Naive thymus-derived CD4-positive, alpha-beta T cell (primary cell): ENCODE measurements at places on chromosomes 7 and 10. TPM values are rescaled to one million over a fixed set of nuclear protein-coding genes. Genes with fewer than 3 reads are reported as not detected.
A peak's percentile ranks its signal among the peaks of the same experiment; 100 is the strongest.

DNA sequence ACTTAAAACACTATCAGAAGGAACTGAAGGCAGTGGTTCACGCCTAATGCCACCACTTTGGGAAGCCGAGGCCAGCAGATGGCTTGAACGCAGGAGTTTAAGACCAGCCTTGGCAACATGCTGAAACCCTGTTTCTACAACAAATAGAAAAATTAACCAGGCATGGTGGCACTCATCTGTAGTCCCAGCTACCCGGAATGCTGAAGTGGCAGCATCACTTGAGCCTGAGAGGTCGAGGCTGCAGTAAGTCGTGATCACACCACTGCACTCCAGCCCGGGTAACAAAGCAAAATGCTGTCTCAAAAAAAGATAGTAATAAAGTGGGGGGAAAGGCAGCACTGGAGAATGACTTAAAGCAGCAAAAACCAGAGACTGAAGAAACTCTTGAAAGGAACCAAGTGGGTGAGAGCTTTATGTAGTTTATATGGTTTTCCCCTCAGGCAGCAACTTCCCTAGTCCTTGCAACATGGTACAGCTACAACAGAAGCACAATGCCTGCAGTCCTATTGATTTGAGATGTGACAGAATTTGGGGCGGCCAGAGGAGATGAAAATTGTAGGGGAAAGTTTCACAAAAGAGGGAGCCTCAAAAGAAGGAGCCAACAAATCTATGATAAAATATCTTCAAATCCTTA lies 38.1 kb downstream of the GDI2 start:
- DNase-seq = no peak

GRCh38 chr7:29895559-29895958 lies 89.3 kb downstream of the WIPF3 start:
- DNase-seq = no peak

DNA sequence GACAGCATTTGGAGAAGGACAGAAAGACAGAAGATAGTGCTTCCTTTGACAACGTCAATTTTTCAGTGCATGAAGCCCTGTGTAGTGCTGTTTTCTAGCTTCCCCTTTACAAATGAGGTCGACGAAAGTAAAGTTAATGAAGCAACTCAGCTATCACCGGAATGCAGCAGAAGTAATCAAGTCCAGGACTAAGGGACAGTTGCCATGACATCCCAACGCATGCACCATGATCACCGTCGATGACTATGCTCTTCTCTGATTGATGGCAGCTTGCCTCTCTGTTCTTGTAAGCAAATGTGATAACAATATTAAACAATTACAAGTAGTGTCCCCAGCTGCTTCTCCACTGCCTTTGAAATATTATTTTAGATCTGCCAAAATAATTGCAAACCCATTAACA lies 205.8 kb downstream of the FRMD4A start:
- DNase-seq = no peak

HACD1 gene
- total RNA-seq = 0.24 and 0.56 TPM in 2 replicates

NXPH1 gene
- total RNA-seq = not detected in 2 replicates

- no peak for DNase-seq
Measured at GRCh38 chr7:150384406-150385301, 5.5 kb downstream of the ZNF775 start.

- DNase-seq = no peak
Measured at GRCh38 chr7:11491811-11492210, 340.2 kb downstream of the THSD7A start.

DNA sequence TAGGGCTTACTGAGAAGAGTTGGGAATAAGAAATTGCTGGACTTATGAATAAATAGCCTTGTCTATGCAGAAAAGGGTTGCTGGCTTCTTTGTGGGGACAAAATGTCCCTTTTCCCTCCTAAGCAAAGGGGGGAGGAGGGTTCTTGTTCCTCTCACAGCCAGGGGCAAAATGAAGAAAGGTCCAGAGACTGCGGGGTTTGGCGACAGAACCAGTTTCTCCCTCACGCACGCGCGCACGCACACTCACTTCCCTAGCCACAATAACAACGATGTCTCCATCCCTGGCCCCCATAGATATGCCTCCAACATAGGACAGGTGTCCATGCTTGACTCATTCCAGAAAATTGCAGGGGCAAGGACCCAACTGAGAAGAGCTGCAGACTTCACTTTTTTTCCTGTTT lies 3.3 kb downstream of the ZMIZ1 start:
- DNase-seq = no peak

DNA sequence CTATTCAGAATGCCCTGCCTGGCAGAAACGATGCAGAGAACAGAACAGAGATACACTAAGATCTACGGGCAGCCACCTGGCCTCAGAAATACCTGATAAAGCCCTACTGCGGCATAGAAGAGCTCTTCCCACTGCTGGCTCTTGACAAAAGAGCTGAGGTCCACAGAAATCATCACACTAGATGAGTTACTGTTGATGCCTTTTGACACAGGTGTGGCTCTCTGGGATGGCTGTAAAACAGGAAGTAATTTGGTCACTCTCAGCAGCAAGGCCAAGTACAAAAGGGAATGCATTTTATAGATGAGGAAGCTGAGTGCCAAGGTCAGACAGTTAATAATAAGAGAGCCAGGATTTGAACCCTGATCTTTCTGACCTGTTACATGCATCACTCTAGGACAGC lies 35.0 kb upstream of the ACSL5 start:
- DNase-seq = no peak

GRCh38 chr7:46203926-46204325 lies 282.9 kb upstream of the IGFBP3 start:
- DNase-seq = no peak

GPR158 gene
- total RNA-seq = not detected

DNA sequence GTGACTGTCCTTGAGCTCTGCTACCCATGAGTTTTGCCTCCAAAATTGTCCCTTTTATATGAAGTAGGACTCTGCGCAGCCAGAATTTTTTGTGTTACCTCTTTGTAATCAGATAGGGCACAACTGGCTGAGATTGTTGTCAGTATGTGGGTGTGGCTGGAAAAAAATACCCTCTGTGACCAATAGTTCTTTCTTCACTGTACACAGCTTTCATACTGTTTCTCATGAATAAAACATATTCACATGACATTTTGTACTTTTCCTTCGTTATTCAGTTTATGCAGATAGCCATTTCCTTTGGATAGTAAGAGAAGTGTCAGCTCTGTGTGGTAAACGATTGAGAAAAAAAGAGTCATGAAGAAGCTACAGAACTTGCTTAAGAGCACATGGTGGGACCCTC lies 49.6 kb upstream of the WNT8B start:
- no peak for DNase-seq

LRRTM3 gene
- not detected for total RNA-seq

FAM24B gene
- 13.1 TPM for total RNA-seq

KCND2 gene
- total RNA-seq = not detected in 2 replicates

- no peak for DNase-seq
Measured at GRCh38 chr7:27192546-27193334, 7.2 kb downstream of the HOXA13 start.

- DNase-seq = no peak
Measured at GRCh38 chr7:137975221-137975620, 26.7 kb downstream of the CREB3L2 start.

OPN1SW gene
- total RNA-seq = not detected

- DNase-seq = no peak
Measured at GRCh38 chr7:951881-952547, 2.5 kb downstream of the ADAP1 start.

GRCh38 chr10:34464591-34464990 lies 350.5 kb downstream of the PARD3 start:
- DNase-seq = no peak

- no peak for DNase-seq
Measured at GRCh38 chr10:110471566-110472139, 26.1 kb upstream of the DUSP5 start.

GRCh38 chr7:18019555-18019954 lies 8.1 kb downstream of the PRPS1L1 start:
- no peak for DNase-seq

- no peak for DNase-seq
Measured at GRCh38 chr7:99497766-99498545, 2.1 kb downstream of the ZNF394 start.

DNA sequence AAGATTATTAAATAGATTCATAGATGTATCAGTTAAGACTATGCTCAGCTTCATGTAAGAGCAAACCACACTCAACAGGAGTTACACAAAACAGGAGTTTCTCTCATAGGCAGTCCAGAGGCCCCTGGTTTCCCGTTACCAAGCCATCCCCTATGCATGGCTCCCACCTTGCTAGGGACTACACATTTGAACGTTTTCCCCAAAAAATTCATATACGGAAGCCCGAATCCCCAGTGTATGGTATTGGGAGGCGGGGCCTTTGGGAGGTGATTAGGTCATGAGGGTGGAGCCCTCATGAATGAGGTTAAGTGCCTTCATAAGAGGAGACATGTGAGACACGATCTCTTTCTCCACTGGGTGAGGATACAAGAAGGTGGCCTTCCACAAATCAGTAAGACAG lies 29.1 kb downstream of the RSU1 start:
- no peak for DNase-seq

WIPF3 gene
- not detected in 2 replicates for total RNA-seq

FBXO24 gene
- total RNA-seq = 1.7 TPM

PNLIP gene
- total RNA-seq = not detected in 2 replicates

CCDC172 gene
- total RNA-seq = not detected

- no peak for DNase-seq
Measured at GRCh38 chr10:15222511-15222910, 54.0 kb upstream of the NMT2 start.

DNA sequence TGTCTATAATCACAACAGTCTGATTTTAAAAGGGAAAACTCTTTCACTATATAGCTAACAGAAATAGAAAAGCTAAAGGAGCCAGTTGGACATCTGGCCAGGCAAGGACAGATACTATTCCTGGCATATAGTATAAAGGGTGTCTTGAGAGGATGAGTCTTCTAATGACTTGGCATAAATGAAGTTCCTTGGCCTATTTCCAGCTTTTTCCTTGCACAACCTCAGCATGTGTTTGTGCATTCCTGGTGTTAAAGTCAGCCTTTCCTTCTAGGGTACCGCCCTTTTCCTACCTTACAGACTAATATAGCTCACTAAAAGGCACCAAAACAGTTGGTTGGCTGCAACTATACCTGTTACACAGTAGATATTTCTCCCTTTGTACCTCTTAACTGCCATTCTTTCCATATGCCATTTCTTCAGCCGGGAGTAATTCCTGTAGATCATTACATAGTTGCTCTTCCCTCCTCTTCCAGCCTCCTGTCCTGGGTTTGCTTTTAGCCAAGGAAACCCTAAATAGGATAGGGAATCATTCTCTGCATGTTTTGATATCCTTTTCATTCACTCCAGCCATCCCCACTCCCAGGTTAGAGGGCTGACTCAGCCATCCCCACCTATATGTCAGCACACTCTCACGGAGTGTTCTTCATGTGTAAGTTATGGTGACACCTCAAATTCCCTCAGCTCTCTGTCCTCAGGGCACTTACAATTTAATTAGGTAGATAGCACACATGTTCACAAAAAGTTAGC lies 102.1 kb upstream of the MDFIC start:
- DNase-seq = no peak

MXI1 gene
- 40.1 TPM for total RNA-seq

DNA sequence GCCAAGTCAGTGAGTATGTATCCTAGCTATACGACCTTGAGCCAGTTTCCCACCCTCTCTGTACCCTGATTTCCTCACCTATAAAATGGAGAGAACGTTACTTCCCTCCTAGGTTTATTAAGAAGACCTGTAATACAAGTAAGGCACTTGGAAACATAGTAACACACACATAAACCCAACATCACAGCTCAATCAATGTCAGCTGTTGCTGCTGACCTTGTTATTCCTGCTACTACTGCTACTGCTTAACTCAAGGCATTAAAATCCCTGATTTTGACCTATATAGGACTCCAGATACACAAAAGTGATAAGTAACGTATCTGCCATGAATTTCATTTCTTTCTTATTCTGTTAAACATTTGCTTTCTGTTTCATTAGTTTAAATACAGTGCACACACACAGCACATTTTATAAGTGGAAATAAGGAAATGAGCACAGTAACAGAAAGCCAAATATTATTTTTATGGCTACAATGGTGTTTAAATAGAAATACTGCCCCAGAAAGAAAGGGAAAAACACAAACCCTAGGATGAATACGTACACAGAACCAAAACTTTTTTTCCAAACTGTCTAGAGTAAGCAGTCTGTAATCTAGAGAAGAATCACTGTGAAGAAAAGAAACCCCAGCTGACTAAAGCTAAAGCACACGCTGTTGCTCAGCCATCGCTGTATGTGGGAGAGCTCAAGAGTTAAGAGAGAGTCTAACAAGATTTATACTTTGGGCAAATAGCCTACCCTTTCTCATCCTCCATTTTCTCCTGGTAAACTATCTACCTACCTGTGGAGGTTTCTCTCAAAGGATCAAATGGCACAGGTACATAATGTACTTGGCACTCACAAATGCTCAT lies 19.0 kb downstream of the NAPEPLD start:
- DNase-seq = no peak

GRCh38 chr10:117967149-117967650 lies 79.5 kb downstream of the RAB11FIP2 start:
- DNase-seq = no peak

- no peak for DNase-seq
Measured at GRCh38 chr7:116417593-116418345, 81.8 kb upstream of the CAV2 start.

GRCh38 chr7:31811650-31812461 lies 124.8 kb downstream of the PPP1R17 start:
- DNase-seq = no peak

DNA sequence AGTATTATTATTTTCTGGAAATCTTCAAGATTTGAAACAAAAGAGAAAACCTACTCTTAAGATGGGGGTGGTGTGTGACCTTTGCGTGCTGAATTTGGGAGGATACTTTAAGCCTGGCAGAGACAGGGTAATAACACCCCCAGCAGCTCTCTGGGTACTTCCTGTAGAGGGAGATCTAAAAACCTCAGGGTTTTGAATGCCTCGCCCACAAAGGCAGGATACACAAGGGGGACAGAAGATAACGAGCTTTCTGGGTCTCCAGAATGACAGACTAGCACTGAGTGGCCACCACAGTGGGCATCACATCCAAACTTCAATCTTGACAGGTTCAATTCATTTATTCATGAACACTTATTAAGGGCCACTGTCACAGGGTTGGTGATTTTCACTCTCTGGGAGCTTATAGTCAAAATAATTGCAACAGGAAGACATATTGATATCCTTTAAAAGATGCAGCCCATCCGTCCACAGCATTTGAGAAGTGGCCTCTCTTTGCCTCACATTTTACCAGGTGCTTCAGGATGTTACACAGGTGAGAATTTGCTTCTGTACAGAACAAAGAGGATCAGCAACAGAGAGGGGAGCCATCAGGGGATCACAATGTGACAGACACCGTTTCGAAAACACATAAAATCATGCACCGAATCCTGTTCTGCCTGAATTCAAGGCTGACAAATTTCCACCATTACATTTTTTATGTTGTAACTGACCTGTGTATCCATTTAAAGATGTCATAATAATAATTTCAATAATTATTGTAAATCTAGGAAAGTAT lies 14.3 kb downstream of the CPA1 start:
- DNase-seq = peak; percentile 61

GRCh38 chr10:81911328-81911727 lies 36.3 kb downstream of the NRG3 start:
- no peak for DNase-seq

GRCh38 chr10:73967022-73967429 lies 30.9 kb upstream of the VCL start:
- DNase-seq = no peak

FAM180A gene
- not detected for total RNA-seq
